Right lobe of liver (tissue), 6 donors: ENCODE measurements at places on chromosomes 2 and 18. TPM values are rescaled to one million over a fixed set of nuclear protein-coding genes. Genes with fewer than 3 reads are reported as not detected.
A peak's percentile ranks its signal among the peaks of the same experiment; 100 is the strongest.

DNA sequence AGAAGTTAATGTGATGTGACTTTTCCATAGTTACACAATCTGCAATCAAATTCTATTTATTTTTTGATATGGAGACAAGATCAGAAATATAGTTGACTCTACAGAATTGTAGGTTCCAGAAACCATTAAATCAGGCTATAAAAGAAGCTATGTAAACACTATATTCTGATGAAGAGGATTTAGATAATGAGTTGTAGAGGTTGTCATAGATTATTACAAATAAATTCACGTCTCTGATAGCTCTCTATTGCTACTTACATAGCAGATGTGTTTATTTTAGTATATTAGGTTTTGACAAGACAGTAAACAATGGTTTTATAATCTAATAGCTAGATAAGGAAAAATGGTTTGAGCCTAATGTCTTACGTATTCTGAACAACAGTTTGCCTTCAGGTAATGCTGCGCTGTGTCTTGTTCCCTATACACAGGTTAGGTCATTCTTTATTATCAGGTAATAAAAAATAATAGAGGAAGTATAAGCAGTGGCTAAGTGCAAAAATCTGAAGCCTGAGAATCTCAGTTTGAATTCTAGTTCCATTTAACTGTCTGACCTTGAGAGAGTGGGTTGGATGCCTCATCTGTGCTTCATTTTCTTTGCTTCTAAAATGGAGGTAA is 93.4 kb downstream of the PPP1R1C start:
- no peaks in the 10 kb centered on the region for H3K27me3 ChIP-seq
- peaks cover 9% of the 10 kb centered on the region for H3K4me1 ChIP-seq
- H3K27ac ChIP-seq = no peak overlapping the region
- H3K4me3 ChIP-seq = no peak overlapping the region

The DPP10 gene
- 0.09 TPM for total RNA-seq

GRCh38 chr2:24821433-24821891 is 28.2 kb downstream of the CENPO start:
- no peaks in the 10 kb centered on the region for H3K27me3 ChIP-seq
- no peak for DNase-seq
- no peaks in the 10 kb centered on the region for H3K36me3 ChIP-seq

The SNORC gene
- total RNA-seq = 13.9 TPM

The GPR45 gene
- total RNA-seq = not detected

GRCh38 chr2:160440888-160441287 is 52.7 kb downstream of the RBMS1 start:
- no peaks in the 10 kb centered on the region for H3K36me3 ChIP-seq
- no peaks in the 10 kb centered on the region for H3K4me1 ChIP-seq
- no peak for DNase-seq
- no peak overlapping the region for H3K27ac ChIP-seq
- H3K4me3 ChIP-seq = no peak overlapping the region
- H3K27me3 ChIP-seq = no peaks in the 10 kb centered on the region

The MBD2 gene
- total RNA-seq = 32.5 TPM

The ASXL2 gene
- 12.8 TPM for total RNA-seq

The CD207 gene
- total RNA-seq = not detected

GRCh38 chr2:74130211-74130995 is 17.3 kb downstream of the BOLA3 start:
- no peak overlapping the region for H3K4me3 ChIP-seq
- H3K36me3 ChIP-seq = peaks cover 5% of the 10 kb centered on the region
- no peaks in the 10 kb centered on the region for H3K27me3 ChIP-seq

The UGT1A8 gene
- 0.57 TPM for total RNA-seq

- H3K27ac ChIP-seq = no peak overlapping the region
- H3K4me3 ChIP-seq = no peak overlapping the region
- H3K4me1 ChIP-seq = no peaks in the 10 kb centered on the region
- no peaks in the 10 kb centered on the region for H3K27me3 ChIP-seq
Observed at GRCh38 chr2:200084036-200084435, 128.7 kb downstream of the MAIP1 start.

GRCh38 chr2:207180741-207181140 is 15.0 kb upstream of the KLF7 start:
- no peaks in the 10 kb centered on the region for H3K36me3 ChIP-seq
- H3K4me3 ChIP-seq = no peak overlapping the region
- H3K27me3 ChIP-seq = no peaks in the 10 kb centered on the region
- H3K4me1 ChIP-seq = no peaks in the 10 kb centered on the region
- no peak overlapping the region for H3K27ac ChIP-seq
- no peak for DNase-seq

DNA sequence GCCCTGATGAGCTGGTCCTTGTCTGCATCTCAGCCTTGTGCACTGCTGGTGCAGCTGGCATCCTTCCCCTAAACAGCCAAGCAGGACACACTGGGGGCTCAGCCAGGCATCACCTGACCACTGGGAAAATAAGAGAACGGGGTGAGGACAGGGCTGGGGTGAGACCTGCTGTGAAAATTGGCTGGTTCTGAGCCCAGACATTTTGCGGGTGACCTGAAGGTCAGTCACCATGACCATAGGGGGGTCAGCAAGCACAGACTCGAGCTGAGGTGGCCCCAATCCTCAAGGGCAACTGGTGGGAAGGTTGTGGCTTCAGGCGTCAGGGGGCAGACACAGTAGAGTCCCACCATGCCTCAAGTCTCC is 144.9 kb upstream of the TWIST2 start:
- no peaks in the 10 kb centered on the region for H3K4me1 ChIP-seq
- H3K27ac ChIP-seq = no peak overlapping the region
- H3K27me3 ChIP-seq = no peaks in the 10 kb centered on the region

The REG1B gene
- total RNA-seq = not detected

The AKAIN1 gene
- total RNA-seq = not detected

The EVA1A gene
- total RNA-seq = 65.8 TPM

The ANKRD30B gene
- total RNA-seq = not detected

- DNase-seq = peak; percentile 73
- peak within 1 kb of the TSS; percentile 20 for H3K4me3 ChIP-seq
- peaks cover 11% of the 10 kb centered on the region for H3K4me1 ChIP-seq
- H3K27ac ChIP-seq = peak within 1 kb of the TSS; percentile 18
- H3K36me3 ChIP-seq = no peaks in the 10 kb centered on the region
Observed at GRCh38 chr18:2846636-2847316, at the start of gene EMILIN2. Gene EMILIN2 (plus strand): TSS chr18:2847006. CDS start chr18:2847189, 183 bp downstream.

- DNase-seq = no peak
- no peaks in the 10 kb centered on the region for H3K4me1 ChIP-seq
- H3K27ac ChIP-seq = no peak overlapping the region
- no peaks in the 10 kb centered on the region for H3K36me3 ChIP-seq
- H3K27me3 ChIP-seq = no peaks in the 10 kb centered on the region
Observed at GRCh38 chr2:159561786-159562185, 54.6 kb downstream of the BAZ2B start.

DNA sequence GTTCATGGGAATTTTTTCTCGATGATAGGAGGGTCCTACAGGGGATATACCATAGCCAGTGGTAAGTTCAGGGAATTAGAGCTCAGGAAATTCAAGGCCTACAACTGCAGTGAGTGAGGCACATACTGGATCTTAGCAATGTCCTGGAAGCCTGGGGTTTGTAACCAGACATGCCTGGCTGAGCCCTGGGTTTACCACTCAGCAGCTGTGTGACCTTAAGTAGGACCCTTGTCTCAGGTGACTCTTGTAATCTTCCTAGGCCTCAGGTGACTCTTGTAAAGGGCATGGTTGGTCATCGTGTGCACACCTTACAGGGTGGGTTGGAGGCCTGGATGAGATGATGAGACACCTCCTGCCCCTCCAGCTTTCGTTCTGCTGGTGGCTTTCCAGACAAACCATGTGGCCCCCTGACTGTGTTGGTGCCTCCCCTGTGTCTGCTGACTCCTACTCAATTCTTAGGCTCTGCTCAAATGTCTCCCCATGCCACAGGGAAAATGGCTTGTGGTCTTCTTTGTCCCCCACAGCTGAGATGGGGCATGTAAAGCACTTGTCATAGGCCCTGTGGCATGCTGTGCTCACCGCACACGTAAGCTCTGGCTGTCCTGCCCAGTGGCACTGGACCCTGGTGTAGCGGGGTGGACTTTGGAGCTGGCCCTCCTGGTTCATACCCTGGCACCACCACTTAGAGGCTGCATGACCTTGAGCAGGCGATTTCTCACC is 94.1 kb downstream of the FHOD3 start:
- H3K27me3 ChIP-seq = no peaks in the 10 kb centered on the region
- DNase-seq = no peak
- no peak overlapping the region for H3K4me3 ChIP-seq
- no peak overlapping the region for H3K27ac ChIP-seq

The TTC27 gene
- total RNA-seq = 6.8 TPM

- H3K4me1 ChIP-seq = no peaks in the 10 kb centered on the region
- DNase-seq = no peak
- H3K36me3 ChIP-seq = no peaks in the 10 kb centered on the region
- no peaks in the 10 kb centered on the region for H3K27me3 ChIP-seq
Observed at GRCh38 chr18:51342815-51343214, 145.3 kb upstream of the MEX3C start.

- H3K27ac ChIP-seq = no peak overlapping the region
- no peak overlapping the region for H3K4me3 ChIP-seq
- no peaks in the 10 kb centered on the region for H3K27me3 ChIP-seq
- DNase-seq = no peak
Observed at GRCh38 chr2:39523308-39524044, 86.4 kb upstream of the MAP4K3 start.

- no peak for DNase-seq
- H3K27me3 ChIP-seq = no peaks in the 10 kb centered on the region
- H3K4me3 ChIP-seq = no peak overlapping the region
- H3K36me3 ChIP-seq = no peaks in the 10 kb centered on the region
- H3K27ac ChIP-seq = no peak overlapping the region
Observed at GRCh38 chr2:107553046-107553445, 273.6 kb upstream of the RGPD4 start.

The TIA1 gene
- 42.7 TPM for total RNA-seq
